NCI-H345 (cell line): ENCODE measurements at places on chromosomes 7 and 10.

GRCh38 chr7:86790383-86790782 is 146.7 kb downstream of the GRM3 start:
- no peak for DNase-seq

DNA sequence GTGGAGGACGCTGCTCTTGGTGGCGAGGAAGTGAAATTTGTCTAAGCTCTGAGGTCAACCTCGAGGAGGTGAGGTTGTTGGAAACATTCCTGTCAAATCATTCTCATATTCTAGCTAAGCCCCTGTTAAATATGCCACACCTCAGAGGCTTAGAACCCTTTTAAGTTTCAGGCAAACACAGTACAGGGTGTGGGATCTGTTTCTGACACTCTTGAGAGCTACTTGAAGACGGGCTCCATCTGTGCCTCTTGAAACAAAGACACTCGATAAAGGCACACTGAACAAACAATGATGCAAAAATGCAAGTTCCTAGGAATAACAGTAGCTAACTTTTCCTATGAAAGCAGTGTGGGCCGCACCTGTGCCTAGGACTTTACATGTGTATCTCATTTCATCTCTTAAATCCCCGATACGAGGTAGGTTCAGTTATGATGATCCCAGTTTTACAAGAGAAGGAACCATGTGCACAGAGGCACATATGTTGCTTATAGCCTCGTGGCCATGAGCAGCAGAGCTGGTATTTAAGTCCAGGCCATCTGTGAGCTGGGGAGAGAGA is 299.2 kb downstream of the CCDC3 start:
- no peak for DNase-seq

- DNase-seq, result no peak
These were observed 155.2 kb downstream of the MBL2 start for GRCh38 chr10:52617346-52617745.

GRCh38 chr10:109411917-109412316 is 511.4 kb downstream of the XPNPEP1 start:
- no peak for DNase-seq

DNA sequence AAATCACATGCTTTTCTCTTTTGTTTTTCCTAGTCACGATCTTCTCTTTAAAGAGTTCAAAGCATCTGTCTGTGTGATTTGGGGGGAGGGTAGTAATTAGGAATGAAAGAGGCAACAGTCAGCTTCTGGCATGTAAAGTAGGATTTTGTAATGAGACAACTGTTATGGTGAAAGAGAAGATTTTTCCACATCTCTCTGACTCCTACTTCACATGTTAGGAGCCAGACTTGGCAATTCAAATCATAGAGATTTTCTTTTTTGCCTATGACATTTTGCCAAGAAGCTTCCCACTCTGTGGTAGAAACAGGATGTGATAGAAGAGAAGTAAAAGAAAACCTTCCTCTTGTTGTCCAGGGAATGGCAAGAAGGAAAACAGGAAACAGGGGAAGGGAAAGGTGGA is 38.3 kb upstream of the KLHL7 start:
- DNase-seq, result no peak

DNA sequence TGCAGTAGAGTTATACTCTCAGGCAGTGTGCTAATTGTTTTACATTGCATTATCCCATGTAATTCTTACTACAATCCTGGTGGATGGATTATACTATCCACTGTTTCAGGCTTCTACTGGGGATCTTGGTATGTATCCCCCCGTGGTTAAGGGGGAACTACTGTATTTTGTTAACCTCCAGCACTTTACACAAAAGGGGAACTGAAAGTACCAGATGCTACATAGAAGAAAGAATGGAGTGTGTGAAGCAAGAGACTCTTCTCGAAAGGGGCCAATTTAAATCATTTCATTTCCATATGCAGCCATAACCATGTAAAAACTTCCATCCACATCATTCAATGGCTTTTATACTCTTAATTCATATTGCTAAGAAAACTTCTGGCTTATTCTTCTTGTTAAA is 69.4 kb downstream of the C1GALT1 start:
- DNase-seq, result no peak

- DNase-seq, result no peak
These were observed 1177.7 kb upstream of the AUTS2 start for GRCh38 chr7:68420342-68421192.

DNA sequence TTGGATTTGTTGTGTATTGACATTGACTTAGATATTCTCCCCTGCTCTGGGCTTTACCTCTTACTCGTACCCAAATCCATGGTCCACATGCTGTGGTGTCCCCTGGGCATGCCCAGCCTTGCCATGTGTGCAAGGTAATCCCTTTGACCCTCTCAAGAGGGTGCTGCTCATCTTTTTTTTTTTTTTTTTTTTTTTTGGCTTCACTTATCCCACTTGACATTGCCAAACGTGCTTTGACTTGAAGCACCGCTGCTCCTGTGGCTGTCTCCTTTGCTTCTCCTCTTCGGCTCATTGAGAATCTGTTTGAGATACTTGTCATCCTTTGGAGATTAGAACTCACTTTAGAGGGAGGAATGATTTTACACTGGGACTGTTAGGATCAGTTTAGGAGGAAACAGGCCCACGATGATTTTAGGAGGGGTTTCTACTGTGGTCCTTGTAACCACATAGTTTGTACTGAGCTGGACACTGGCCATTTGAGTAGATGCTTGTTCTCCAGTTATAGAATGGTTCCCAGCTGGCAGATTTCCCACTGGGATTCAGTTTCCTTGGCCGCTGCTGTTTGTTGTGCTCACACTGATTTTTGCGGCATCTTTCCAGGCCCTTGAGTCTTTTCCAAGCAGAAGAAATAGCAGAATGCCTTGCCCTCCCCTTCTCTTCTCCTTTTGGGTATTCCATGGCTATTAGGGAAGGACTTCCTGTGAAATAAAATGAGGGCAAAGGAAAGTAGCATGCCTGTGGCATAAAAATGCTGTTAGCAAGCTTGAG is 184.8 kb downstream of the AUTS2 start:
- peak; percentile 44 for DNase-seq

DNA sequence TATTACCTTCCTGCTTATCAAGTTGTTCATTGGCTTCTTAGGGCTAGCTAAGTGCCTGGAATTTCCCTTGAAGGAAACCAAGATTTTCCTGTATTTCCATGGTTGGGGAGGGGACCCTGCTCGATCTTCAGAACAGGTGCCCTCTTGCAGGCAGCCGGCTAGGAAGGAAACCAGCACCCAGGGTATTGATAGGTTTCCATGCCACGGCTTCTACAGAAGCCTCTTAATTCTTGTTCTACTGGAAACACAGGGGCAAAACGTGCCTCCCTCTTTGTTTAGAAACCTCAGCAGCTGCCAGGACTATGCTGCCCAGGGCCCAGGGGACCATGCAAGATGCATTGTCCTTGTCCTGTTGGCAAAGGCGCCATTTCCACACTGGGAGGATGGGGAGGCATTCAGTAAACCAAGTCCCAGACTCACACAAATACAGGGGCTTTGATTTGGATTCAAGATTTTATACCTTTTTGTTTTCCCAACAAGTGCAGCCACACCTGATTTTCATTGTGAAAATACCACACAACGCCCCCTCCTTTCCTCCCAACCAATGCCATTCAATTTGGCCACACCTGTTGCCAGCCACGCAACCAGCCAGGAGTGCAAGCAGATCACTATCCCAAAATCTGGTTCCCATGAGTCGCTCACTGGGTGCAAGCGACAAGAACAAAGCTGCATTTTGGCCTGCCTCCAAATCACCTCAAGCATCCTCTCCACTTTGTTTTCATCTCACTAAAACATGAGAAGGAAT is 29.6 kb downstream of the C10orf71 start:
- DNase-seq, result peak; percentile 28

- DNase-seq, result no peak
These were observed 268 bp upstream of the IGFBP3 start for GRCh38 chr7:45921381-45921698.

DNA sequence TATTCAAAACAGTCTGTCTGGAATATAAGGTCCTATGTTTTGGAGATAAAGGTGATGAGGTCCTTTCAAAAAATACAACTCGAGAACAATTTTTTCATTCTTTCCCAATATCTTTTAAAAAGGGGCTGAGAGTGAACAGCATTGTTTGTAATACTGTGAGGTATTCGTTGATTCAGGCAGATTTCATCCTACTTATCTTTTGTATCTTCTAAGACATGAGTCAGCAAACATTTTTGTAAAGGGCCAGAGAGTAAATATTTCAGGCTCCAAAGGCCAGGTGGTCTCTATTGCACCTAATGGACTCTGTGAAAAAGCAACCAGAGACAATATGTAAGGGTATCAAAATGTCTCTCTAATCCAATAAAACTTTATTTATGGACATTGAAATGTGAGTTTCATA is 8.1 kb upstream of the ANK3 start:
- no peak for DNase-seq

DNA sequence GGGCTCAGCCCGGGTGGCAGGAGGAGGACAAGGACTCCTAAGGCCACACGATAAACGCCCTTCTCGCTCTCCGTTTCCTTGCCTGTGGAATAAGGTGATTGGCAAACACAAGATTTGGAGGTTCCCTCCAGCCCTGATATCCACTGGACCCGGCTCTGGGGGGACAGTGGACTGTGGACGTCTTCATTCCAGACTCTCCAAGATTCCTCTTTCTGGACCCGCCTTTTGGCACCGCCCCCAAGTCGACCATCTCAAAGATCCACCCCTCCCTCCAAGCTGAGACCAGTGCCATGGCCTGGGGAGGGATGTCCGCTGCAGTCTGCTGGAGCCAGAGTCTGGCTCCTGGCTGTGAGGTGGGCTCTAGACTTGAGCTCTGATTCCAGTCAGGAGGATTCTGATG is 23.6 kb downstream of the ZNF783 start:
- DNase-seq, result no peak

GRCh38 chr7:16803881-16804673 is 722 bp downstream of the AGR2 start:
- no peak for DNase-seq

DNA sequence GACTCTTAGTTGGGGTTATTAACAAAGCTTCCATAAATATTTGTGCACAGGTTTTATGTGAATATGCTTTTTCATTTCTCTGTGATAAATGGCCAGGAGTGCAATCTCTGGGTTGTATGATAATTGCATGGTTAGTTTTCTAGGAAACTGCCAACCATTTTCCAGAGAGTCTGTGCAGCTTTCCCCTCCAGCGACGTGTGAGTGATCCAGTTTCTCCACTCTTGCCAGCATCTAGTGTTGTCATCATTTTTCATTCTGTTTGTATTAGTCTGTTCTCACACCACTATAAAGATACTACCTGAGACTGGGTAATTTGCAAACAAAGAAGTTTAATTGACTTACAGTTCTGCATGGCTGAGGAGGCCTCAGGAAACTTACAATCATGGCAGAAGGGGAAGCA is 319.6 kb upstream of the SHH start:
- DNase-seq, result no peak

DNA sequence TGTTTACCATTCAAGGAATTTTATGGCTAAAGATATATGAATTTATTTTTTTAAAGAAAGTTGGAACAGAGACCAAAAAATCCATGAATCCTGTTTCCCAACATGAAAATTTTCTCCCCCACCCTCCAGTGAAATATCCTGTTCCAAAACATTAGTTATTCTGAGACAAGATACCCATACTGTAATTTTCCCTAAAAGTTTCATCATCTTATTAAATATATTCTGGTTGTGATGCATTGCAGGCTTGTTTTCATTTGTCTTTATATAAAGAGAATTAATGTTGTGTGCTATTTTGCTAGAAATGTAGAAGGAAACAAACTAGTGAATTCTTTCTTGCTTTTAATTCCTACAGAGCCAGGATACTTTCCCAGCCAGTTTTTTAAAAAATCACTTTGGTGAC is 106.6 kb downstream of the EXOC4 start:
- no peak for DNase-seq

DNA sequence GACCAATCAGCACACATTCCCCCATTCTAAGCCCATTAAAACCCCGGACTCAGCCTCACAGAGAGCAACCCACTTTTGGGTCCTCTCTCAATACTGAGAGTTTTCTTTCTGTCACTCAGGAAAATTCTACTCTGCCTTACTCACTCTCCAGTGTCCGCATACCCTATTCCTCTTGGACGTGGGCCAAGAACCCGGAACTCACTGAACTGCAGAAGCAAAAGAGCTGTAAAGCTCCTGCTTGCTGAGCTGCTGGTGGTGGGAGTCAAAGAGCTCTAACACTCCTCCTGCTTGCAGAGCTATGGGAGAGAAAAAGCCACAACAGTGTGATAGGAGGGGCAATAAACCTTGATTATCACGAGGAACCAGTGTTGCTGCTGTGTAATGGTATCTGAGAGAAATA is 386.9 kb downstream of the POM121L12 start:
- no peak for DNase-seq

GRCh38 chr10:5314840-5315239 is 49.9 kb upstream of the UCN3 start:
- DNase-seq, result peak; percentile 22

- DNase-seq, result no peak
These were observed 1104.2 kb upstream of the LRRN3 start for GRCh38 chr7:109986701-109987100.

- DNase-seq, result no peak
These were observed 114.2 kb upstream of the HABP2 start for GRCh38 chr10:113438652-113439051.

GRCh38 chr10:74875966-74876365 is 49.6 kb downstream of the KAT6B start:
- peak; percentile 44 for DNase-seq

GRCh38 chr10:118543714-118544400 is 51.6 kb downstream of the PRLHR start:
- peak; percentile 47 for DNase-seq

GRCh38 chr7:90728568-90728967 is 132.4 kb downstream of the CDK14 start:
- DNase-seq, result no peak

DNA sequence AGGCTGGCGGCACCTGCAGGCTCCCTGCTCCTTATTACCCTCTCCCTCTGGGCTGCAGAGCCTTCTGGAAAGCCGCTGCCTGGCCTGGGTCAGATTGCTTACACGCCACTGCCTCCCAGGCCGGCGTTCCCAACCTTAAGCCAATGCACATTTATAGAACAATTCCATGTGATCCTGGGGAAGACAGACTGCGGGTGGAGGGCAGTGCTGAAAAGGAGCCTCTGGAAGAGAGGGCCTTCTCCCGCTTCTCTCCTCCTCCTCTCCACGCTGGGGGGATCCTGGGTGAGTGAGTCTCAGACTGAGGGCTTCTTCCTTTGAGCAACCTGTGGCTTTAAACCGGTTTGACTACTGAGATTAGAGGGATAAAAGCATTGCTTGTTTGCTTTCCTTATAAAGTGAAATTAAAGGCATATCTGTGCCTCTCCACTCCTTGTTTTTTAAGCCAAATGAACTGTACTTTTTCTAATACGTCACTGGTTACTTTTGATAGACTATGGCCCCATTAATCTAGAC is 5.5 kb downstream of the TACC2 start:
- peak; percentile 23 for DNase-seq

GRCh38 chr7:64611717-64612116 is 48.8 kb upstream of the ZNF680 start:
- no peak for DNase-seq
